ENCODE measurements at places on chromosomes 4 and X.

GRCh38 chrX:11611965-11612364 lies 53.8 kb downstream of the ARHGAP6 start:
- no peak for DNase-seq

- DNase-seq, result no peak
These were observed 1.1 kb downstream of the SLC38A5 start for GRCh38 chrX:48468693-48469691.

DNA sequence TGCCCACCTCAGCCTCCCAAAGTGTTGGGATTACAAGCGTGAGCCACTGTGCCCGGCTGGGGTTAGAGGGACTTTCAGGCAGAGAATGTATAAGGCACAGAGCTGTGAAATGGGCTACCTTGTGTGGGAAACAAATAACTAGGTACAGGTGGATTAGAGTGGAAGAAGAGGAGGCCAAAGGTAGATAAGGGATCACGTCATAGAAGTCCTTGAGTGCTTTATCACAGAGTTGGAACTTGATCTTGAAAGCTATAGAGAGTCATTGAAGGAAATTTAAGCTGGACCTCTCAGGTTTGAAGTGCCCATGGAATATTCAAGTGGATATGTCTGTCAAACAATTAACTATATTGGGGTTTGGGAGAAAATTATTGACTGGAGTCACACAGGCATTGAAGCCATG lies 8.4 kb downstream of the N4BP2 start:
- DNase-seq, result no peak

DNA sequence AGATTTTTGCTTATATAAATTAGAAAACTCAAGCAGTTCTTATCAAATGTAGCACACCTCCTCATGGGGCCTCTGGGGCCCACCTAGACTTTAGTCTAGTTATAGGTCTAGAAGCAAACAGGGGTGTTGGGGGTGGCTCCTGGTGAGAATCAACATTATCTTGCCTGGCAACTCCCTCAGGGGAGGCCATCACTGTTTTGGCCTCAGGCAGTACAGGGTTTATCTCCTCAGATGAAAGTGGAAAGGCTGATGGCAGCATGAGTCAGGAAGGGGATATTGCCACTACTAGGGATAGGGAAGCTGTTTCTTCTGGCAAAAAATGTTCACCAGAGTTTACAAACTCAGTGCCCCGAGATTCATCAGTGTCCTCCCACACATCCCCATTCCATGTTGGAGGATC lies 232.4 kb upstream of the BMP3 start:
- DNase-seq, result no peak

- no peak for DNase-seq
These were observed 407.1 kb downstream of the SPOCK3 start for GRCh38 chr4:166827167-166827566.

DNA sequence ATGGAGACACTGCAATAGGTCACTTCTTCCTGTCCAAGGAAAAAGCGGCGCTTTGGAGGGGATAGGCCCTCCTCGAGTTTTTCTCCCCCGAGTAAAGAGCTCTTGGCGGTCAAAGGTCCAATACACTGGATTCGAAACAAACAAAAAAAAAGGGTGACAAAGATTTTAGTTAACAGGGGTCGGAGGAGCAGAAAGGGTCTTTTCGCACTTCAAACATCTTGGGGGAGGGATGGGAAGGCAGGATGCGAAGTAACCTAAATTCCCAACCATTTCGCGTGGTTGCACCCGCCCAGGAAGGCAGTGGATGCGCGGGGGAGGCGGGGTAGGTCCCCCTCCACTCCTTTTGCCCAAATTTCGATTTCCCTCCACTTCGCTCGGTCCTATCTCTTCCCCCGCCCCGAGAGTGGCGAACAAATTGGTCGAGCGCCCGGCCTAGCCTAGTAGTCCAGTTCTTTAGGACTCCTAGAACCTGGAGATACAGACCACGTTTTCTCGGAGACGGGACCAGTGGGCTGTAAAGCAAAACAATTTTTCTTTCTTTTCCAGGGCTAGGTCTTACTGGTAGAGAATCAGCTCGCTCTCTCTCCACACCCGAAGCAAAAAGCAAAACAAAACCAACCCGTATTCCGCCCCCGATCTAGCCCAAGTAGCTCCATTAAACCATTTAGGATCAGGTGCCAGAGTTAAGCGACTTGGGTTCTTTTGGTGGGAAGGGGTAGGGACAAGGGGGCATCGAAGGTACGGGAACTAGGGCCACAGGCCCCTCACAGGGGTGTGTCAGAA lies 2.0 kb upstream of the STAG2 start:
- peak; percentile 20 for DNase-seq

DNA sequence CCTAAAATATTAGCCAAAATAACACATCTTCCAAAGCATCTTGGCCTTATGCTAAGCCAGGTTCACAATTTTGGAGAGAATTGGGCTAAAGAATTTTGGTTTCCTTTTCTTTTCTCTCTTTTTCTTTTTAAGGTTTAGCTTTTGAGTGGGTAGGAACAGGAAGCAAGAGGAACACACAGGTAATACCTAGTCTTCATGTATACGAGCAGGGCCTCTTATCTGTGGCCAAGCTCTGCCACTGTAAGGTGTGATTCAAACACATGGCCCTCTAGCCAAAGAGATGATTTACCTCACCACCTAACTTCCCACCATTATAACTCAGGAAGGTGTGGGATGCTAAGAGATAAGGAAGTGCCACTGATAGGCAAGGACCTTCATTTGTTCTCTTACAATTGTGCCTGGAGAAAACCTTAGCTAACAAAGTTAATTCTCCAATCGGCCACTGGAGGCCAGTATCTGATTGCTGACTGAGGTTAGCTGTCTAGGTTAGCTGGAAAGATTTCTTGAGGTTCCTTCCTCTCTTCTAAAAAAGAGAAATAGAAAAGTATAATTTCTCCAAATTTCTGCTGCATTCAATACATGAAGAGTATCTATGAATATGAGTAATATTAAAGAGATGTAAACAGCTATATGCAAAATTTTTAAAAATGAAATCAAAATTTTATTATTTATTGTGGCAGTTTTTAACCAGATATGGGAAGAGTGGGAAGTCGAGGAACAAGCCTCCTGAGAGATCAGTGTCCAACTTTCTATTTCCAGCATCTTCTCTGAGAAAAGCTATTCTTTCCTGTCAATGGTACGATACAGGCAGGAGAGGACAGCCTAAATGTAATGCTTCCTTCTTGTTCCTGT lies 30.1 kb upstream of the BBS7 start:
- DNase-seq, result peak; percentile 52

DNA sequence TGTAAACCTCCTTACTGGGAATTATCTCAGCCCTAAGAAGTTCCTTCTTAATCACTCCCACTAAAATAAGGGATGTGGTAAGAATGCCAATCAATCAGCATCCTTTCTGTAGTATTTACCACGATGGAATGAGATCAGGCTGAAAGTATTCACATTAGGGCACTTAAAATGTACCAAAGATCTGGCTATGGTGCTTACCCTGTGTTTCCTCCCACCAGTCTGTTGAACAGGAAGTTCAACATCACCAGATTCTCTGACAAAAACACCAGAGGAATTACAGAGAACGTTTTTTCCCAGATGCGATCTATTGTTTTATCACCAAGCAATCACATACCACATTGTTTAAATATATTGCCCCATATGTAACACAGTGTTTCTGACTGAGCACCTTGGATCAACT lies 2.1 kb upstream of the CLCN3 start:
- DNase-seq, result peak; percentile 44

DNA sequence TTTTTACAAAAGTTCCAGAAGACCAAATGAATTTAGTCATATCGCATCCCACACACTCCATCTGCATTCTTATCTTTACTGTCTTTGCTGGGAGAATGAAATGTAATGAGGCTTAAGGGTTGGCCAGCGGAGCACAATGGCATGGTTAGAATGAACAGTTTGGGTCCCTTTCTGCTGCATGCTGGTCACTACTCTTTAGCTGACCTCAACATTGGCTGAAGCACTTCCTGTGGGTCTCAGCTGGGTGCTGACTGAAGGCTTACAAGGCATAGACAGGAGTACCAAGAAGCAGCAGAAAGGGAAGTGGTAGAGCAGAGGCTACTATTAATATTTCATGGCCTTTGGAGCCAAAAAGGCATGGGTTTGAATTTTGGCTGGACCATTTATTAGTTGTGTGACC lies 159.4 kb upstream of the GPC4 start:
- DNase-seq, result peak; percentile 21

- DNase-seq, result no peak
These were observed 6.5 kb upstream of the NUDT6 start for GRCh38 chr4:122928930-122929329.

DNA sequence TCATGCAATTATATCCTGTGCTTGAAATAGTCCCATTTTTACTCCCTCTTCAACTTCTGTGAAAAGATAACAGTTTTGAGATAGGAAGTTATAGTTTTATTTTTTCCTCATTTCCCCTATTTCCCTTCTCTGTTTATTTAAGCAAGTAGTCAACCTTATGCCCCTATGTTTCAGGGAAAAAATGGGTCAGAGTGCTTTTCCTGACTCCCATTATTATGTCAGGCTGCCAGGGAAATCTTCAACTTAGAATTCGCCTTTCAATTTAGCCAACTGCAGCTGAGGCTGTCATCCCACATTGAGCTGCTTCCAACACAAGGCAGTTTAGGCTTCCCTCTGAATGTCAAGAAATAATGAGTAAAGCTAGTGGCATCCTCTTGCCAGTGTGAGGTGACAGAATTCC lies 42.3 kb downstream of the NXT2 start:
- peak; percentile 17 for DNase-seq

DNA sequence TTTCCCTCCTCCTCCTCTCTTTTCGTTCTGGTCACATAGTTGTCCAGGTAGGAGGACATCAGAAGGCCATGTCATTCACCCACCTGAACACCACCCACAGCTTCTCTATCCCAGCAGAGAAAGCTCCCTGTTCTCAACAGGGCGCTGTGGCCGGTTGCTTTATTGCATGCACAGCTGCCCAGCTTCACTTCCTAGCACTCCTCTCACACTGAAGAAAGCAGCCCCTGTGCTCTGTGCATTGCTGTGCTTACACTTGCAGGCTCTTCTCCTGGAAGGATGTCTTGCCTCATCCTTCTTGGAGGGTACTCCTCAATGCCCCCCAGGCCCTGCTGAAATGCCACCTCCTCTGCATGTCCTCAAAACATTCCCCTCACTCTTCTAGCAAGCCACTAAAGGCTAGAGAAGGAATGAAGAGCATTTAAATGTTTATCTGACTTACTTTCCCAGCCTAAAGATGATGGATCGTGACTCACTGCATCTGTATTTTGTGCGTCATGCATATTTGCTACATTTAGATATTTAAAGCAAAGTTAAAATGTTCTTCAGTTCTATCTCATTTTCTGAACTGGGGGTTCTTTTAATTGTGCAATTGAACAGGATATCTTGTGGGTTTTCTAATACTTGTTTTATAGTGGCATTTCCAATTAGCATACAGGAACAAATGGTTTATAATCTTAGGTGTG lies 186.4 kb upstream of the PUDP start:
- DNase-seq, result peak; percentile 91

GRCh38 chrX:623599-624315 lies 6.8 kb upstream of the SHOX start:
- DNase-seq, result no peak

- no peak for DNase-seq
These were observed 50.8 kb upstream of the NPFFR2 start for GRCh38 chr4:71980976-71981375.

DNA sequence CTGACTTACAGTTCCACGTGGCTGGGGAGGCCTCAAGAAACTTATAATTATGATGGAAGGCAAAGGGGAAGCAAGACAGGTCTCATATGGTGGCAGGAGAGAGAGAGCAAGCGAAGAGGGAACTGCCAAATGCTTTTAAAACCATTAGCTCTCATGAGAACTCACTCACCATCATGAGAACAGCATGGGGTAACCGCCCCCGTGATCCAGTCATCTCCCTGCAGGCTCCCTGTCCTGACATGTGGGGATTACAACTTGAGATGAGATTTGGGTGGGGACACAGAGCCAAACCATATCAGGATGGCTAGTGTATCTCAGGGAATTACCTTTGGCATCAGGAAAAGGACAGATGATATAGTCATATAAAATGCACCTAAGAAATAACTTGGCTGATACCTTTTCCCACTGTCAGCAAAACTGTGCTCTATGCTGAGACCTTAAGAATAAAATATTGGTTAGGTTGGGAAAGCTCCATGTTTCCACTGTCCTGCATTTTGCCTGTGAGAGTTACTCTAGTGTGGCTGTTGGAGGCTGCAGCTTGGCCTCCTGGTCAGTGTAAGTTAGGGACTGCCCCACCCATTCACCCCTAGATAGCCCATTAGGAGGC lies 110.3 kb downstream of the UCHL1 start:
- no peak for DNase-seq

- peak; percentile 44 for DNase-seq
These were observed 46.8 kb downstream of the CRLF2 start for GRCh38 chrX:1165535-1166196.

- peak; percentile 6 for DNase-seq
These were observed 569.1 kb upstream of the GALNT7 start for GRCh38 chr4:172599554-172599953.

DNA sequence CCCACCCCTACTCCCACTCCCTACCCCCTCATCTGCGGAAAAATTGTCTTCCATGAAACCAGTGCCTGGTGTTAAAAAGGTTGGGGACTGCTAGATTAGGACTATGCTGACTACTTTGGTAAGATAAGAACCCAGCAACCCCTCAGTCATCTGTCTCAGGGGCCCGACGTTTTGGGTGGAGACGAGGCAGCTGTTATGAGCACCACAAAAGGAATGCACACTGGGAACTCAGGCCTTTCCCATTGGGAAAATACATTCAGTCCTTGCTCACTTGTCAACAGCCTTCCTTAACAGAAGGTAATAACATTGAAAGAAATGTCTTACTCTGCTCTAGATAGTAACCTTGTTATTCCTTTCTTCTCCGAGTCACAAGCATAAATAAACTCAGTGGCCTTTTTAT lies 310.8 kb downstream of the AFF2 start:
- DNase-seq, result peak; percentile 72

GRCh38 chrX:143615851-143616250 lies 20.1 kb downstream of the SLITRK4 start:
- no peak for DNase-seq

GRCh38 chrX:68183612-68184214 lies 249.6 kb downstream of the OPHN1 start:
- peak; percentile 46 for DNase-seq

DNA sequence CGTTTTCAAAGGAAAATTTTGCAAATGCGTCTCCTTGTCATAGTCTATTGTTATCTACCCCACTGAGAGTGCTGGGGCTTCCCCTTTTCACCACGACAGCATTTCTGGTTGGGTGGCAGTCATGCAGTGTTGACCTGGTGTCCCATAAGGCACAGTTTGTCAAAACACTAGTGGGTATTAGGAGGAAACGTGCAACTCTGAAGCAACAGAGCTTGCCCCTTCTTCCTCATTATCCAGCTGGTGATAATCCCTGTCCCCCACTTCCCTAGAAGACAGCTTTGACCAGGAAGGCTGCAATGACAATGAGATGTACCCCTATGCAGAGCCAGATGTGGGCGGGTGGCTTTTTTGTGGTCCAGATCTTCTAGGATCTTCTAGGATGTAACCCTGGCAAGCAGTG lies 1.8 kb downstream of the TBC1D1 start:
- DNase-seq, result no peak

- peak; percentile 83 for DNase-seq
These were observed 116.7 kb downstream of the KLHL8 start for GRCh38 chr4:87103691-87104187.

GRCh38 chr4:110085131-110085530 lies 113.3 kb downstream of the ELOVL6 start:
- DNase-seq, result no peak

- no peak for DNase-seq
These were observed 104.9 kb upstream of the SOD3 start for GRCh38 chr4:24690436-24690835.

GRCh38 chrX:130024127-130024526 lies 41.7 kb downstream of the BCORL1 start:
- DNase-seq, result peak; percentile 67

- no peak for DNase-seq
These were observed 386 bp upstream of the TMEM184C start for GRCh38 chr4:147616849-147617172.

Measured in fibroblast of skin of back (primary cell).